NCI-H2029 (cell line): ENCODE measurements at places on chromosomes 6 and 20.

DNA sequence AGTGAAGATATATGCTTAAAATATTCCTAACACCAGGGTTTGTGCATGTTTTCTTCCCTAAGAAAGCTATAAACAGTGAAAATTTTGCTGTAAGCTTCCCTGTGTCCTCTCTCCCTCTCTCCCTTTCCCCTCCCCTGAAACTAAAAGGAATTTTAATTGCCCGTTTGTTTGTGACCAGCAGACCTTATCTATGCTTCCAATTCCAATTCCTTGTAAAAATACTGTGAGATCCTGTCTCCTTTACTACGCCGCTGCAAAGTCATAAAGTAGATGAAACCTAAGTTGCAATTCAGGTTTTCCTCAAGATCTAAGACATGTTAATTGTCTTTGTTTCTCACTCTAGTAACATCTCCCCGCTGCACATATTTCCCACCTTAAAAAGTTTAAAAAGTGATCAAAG, 82.3 kb downstream of the DNAH8 start:
- no peak for DNase-seq

DNA sequence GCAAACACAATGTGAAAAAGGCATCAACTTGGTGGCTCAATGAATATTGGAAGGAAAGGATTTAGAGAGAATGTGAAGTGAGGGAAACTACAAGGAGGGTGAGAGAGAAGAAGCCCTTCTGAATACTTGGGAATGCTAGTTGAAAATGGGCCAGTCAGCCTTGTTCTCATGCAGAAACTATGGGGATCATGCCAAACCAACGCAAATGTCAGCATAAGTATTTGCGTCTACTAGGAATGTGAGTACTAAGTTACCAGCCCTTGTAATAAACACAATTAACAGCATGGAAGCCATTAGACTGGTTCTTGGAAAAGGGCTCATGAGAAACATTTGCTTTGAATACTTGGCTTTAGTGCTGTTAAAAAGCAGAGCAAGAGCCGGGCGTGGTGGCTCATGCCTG, 54.9 kb upstream of the AIG1 start:
- no peak for DNase-seq

DNA sequence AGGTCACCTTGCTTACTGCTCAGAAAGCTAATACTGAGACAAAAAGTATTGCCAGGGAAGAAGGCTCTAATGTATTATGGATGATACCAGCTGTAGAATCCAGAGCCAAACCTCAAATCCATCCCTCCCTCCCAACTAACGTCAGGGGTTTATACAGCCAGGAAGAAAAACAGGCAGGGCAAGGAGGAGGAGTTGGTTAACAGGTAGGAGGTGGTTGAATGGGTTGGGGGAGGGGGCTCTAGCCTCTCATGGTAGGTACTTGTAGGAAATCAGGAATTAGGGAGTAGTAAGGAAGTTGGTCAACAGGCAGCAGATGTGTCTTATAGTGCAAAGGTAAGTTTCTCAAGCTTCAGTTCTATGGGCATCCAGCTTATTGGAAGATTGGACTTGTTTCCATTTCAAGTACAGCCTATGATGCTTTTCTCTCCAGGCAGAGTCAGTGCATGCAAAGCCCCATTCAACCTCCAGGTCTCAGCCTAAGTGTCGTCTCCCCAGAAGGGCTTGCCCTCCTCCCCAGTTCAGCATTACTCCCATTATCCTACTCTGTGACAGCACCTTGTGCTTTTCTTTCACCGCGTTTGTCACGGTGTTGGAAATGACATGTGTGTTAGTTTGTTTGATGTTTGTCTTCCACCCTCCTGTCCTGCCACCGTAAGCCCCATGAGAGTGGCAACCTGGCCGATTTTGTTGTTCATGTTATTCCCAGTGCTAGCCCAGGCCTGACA, 38.1 kb downstream of the PNLDC1 start:
- DNase-seq: no peak

GRCh38 chr20:20780127-20780824, 67.8 kb upstream of the RALGAPA2 start:
- DNase-seq: peak; percentile 88

GRCh38 chr6:89999945-90000825, 105.9 kb downstream of the GJA10 start:
- DNase-seq: no peak

DNA sequence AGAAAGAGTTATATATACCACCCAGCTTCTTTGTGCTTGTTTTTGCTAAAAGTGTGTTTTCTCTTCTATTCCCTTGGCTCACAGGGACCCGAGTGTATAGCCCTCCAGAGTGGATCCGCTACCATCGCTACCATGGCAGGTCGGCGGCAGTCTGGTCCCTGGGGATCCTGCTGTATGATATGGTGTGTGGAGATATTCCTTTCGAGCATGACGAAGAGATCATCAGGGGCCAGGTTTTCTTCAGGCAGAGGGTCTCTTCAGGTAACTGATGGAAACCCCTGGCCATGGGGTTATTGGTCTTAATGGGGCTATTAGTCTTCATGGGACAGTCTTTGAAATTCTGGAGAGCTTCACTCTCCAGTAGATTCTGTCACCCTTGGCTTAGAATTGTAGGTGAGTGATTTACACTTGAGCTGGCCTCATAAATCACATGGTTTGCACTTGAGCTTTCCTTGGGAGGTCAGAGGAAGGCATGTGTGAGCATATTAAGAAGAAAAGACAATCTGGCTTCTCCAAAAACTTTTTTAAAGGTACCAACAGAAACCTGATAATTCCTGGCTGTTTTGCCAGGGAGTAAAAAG, 3.0 kb downstream of the PIM1 start:
- DNase-seq: no peak

GRCh38 chr20:16917636-16918035, 169.5 kb downstream of the OTOR start:
- DNase-seq: peak; percentile 83

- no peak for DNase-seq
Measured at GRCh38 chr20:52349806-52350205, 158.2 kb upstream of the ZFP64 start.

DNA sequence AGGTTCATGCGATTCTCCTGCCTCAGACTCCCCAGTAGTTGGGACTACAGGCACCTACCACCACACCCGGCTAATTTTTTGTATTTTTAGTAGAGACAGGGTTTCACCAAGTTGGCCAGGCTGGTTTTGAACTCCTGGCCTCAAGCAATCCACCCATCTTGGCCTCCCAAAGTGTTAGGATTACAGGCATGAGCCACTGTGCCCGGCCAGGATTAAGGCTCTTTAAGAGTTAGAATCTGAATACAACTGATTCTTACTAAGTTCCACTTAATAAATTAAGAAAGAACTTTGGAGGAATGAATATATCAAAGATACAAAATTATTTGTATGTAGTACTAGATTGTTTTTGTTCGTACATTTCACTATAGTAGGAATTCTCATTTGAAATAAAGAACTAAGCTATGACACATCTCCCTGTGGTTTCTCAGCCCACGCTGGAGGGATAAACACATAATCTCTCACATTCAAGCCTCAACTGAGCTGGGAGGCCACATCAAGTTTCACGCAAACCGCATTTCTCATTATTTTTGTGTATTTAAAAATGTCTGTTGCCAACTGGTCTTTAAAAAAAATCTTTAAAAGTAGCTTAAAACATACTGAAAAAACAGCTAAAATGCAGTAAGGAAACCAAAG, 34.2 kb downstream of the DTNBP1 start:
- DNase-seq: no peak

GRCh38 chr6:4281341-4282293, 146.2 kb upstream of the ECI2 start:
- DNase-seq: peak; percentile 92

GRCh38 chr6:144931172-144932035, 646.3 kb downstream of the UTRN start:
- DNase-seq: peak; percentile 0

DNA sequence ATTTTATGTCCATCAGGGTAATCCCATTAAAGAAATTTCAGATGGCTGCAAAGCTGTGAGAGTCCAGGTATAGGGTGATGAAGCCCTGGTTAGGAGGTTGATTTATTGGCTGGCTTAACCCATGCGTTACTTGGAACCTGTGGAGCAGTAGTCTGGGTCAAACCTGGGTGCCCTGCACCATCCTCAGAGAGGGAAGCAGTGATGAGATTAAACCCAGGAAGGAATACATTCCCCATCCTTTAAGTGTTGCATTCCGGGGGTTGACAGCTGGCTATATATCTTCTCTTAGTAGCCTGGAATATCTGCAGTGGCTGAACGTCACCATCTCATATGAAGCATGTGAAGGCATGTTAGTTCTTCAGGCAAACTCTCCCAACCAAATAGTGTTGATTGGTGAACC, 44.9 kb upstream of the JAG1 start:
- no peak for DNase-seq

DNA sequence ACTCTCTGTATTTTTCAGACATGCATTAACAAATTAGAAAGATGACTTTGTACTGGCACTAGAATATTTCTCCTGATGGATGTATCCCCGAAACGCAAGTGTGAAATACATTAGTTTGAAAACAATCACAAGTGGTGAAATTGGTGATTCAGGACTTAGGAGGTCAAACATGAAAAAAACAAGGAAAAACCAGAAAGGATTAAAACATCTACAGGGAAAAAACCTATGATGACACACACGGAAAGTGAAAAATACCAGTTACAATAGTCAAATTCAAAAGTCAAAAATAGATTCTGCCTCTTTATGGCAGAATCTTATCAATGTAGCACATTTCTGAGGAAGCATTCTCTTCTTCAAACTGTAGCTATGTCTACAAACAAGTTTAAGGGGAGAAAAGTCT, 129.0 kb upstream of the SGK1 start:
- no peak for DNase-seq

GRCh38 chr6:3825851-3826581, 23.2 kb upstream of the FAM50B start:
- DNase-seq: no peak

GRCh38 chr20:48404598-48404997, 423.2 kb downstream of the PREX1 start:
- no peak for DNase-seq

DNA sequence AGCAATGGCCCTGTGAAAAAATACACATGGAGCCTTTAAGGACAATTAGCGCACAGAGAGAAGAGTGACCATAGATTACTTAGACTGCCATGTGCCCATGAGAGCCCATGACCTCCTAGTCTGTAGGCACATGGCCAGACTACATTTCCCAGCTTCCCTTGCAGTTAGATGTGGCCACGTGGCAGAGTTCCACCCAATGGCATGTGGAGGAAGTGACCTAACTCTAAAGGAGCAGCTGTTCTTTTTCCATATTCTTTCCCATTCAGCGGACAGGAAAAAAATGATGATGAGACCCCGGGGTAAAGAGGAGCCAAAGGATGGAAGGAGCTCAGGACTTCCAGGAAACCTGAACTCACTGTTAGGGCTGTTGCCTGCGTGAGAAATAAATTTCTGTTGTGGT, 116.6 kb downstream of the CBLN4 start:
- no peak for DNase-seq

GRCh38 chr6:138467901-138468300, 31.4 kb downstream of the NHSL1 start:
- DNase-seq: no peak

GRCh38 chr6:8432614-8433013, 2.7 kb downstream of the SLC35B3 start:
- DNase-seq: no peak

GRCh38 chr6:66897576-66897975, 1190.5 kb upstream of the EYS start:
- DNase-seq: no peak

GRCh38 chr6:114342086-114342825, 567 bp downstream of the HS3ST5 start:
- DNase-seq: peak; percentile 26

- no peak for DNase-seq
Measured at GRCh38 chr6:39922821-39923220, 11.4 kb downstream of the MOCS1 start.

DNA sequence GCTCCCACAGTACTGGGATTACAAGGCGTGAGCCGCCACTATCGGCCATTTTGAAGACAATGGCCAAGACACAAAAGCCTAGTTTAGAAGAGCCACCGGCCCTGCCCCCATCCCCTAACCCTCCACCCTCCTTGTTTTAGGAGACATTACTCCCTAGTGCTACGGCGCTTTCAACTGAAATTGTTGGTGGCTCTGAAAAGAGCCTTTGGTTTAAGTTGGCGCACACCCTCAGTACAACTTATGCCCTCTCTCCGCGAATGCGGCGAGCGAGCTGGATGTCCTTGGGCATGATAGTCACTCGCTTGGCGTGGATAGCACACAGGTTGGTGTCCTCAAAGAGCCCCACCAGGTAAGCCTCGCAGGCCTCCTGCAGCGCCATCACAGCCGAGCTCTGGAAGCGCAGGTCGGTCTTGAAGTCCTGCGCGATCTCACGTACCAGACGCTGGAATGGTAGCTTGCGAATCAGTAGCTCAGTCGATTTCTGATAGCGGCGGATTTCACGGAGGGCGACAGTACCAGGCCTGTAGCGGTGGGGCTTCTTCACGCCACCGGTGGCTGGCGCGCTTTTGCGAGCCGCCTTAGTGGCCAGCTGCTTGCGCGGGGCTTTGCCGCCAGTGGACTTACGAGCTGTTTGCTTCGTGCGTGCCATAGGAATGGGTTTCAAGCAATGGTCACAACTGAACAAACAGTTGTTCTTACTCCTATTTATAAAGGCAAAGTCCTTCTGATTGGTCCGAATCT, 114.9 kb upstream of the BTN3A2 start:
- peak; percentile 88 for DNase-seq

GRCh38 chr20:46649650-46649949, 1.7 kb downstream of the SLC13A3 start:
- DNase-seq: no peak

GRCh38 chr20:56987986-56988385, 278.5 kb downstream of the BMP7 start:
- DNase-seq: no peak

GRCh38 chr6:37072526-37072925, 67.1 kb downstream of the FGD2 start:
- peak; percentile 12 for DNase-seq

GRCh38 chr6:3928111-3928510, 78.9 kb downstream of the FAM50B start:
- no peak for DNase-seq

DNA sequence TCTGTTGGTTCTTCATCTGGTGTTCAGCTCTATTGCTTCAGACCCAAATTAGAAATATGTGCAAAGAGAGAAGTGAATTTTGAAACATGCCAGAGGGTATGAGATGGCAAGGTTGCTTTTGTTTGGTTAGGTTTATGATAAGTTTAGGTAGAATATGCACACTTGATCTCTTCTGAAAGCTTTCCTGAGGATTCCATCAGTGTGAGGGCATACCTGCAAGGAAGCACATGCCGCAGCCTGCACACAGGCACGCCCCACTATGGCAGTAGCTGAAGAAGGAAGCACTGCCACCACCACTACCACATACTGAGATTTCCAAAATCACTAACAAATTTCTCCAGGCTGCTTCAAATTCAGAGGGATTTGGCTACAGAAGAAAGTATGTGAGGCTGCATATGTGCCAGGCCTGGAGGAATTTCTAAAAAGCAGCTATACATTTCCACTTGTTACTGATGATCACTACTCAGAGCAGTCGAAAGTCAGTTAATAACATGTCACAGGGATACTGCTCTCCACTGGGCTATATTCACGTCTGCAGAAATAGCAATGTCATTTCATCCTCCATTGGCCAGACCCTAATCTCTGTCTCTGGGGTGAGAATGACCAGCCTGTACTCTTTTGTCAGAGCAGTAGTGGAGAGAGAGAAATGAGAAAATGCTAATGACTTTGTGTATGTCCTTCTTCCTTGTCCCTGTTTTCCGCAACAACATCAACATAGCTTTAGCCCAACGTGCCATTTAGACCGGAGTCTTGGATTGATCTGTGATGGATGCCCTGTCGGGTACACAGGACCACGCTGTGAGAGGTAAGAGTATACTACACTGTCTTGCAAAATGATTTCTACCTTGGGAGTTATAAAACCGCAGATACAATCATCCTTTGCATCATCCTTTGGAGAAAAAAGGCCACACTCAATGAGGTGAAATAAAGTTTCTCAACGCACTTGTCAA, 396.7 kb downstream of the LAMA2 start:
- no peak for DNase-seq
